ENCODE measurements at places on chromosomes 5 and 9.

GRCh38 chr5:143352691-143353090 lies 50.8 kb downstream of the NR3C1 start:
- DNase-seq: no peak

DNA sequence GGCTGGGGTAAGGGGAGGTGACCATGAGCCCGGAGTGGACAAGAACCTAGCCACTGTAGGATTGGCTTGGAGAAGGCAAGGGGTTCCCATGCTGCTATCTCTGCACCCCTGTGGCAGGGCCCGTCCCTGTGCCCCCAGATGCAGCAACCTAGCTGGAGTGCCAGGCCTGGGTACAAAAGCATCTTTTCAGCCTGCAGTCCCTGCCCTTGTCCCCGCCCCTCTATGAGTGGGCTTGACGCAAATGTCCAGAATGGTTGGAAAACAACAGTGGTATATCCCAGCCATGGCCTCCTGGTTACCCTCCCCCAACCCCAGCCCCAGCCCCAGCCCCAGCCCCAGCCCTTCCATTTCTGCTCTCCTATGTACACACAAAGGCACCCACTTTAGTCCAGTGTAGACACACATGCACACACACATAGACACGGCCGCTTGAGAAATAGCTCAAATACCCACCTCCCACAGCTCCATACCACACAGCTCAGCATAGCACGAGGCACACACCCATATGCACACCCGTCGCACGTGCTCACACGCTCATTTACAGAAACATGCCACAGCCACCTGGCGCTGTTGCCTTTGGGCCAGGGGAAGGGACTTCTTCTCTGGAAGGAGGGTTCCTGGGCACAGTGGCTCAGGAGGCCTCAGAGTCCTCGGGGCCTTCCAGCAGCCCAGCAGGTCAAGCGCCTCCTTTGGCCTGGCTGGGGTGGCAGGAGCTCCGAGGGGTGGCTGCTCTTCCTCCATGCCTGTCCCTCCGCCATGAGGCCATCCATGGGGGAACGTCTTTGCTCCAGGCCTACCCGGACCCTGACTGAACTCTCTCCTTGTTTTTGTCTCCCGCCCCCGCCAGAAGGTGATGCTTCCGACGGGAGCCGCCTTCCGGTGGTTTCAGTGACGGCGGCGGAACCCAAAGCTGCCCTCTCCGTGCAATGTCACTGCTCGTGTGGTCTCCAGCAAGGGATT lies 34.1 kb downstream of the CXXC5 start:
- no peak for DNase-seq

DNA sequence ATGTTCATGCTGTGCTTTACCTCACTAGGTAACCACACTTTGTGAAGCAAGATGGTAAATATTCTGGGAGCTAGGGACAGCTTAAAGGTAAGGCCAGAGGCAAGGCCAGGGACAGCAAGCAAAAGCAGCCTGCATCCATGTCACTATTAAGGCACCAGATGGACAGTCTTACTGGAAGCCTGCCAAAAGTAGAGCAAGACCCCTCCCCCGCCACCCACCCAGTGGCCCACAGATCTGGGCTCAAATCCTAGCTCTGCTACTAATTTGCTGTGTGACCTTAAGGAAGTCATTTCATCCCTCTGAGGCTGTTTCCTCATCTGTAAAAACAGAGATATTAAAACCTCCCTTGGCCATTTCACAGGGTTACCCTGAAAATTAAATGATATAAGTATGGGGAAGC lies 13.2 kb upstream of the ERMP1 start:
- no peak for DNase-seq

- no peak for DNase-seq
These were observed 72.7 kb downstream of the CAST start for GRCh38 chr5:96734871-96735325.

- no peak for DNase-seq
These were observed 129.1 kb downstream of the FANCC start for GRCh38 chr9:95188459-95188858.

DNA sequence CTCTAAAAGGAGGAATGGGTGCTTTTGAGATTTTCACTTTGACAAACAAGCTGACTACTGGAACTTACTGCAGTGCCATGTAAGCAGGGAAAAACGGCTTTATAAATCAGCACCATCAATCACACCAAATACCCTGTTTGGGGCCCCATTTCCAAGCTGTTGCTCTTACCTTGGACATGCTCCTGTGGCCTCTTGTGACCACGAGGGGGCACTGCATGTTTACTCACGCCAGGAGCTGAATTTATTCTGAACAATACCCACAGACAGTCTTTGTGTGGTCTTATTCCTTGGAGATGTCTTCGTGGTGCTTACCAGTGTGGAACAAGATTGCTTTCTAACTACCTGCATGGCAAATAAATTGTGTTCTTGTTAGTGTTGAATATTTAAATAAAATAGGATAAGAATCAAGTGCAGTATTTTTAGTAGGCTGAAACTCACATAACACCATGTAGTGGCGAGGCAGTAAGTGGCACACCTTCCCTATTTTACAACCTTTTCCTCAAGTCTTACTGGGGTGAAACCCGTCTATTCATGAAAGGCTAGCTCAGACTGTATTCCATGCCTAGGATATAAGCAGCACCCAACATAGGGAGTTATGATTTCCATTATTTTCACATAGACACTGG lies 155.5 kb upstream of the NMUR2 start:
- DNase-seq: no peak

Data from NCI-H1417 treated with DMSO at 0.1 percent for 48 hours (cell line).